ENCODE measurements at places on chromosomes 2 and 18.

GRCh38 chr2:46284260-46284659 lies 12.9 kb upstream of the EPAS1 start:
- no peak for DNase-seq

- no peak for DNase-seq
Measured at GRCh38 chr18:69947361-69948133, at the start of gene CD226. Gene CD226, minus strand, starts transcription at chr18:69947873. Its CDS starts 467 bp downstream, at chr18:69947406.

DNA sequence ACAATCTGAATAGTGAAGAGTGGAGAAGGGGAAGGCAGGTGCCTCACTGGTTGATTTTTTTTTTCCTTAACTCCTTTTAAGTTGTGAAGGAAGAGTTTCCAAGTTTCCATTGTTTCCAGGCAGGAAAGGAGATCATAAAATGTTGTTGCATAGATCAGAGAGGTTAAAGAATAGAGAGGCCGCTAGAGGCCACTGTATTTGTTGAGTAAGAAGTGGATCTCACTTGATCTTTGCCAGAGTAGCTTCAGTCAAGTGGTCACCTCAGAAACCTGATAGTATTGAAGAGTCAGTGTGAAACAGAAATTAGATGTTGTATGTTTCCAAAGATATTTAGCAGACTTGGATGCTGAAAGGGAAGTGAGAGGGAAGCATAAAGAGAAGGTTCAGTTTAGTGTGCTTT lies 17.6 kb downstream of the CTNNA2 start:
- peak; percentile 4 for DNase-seq

DNA sequence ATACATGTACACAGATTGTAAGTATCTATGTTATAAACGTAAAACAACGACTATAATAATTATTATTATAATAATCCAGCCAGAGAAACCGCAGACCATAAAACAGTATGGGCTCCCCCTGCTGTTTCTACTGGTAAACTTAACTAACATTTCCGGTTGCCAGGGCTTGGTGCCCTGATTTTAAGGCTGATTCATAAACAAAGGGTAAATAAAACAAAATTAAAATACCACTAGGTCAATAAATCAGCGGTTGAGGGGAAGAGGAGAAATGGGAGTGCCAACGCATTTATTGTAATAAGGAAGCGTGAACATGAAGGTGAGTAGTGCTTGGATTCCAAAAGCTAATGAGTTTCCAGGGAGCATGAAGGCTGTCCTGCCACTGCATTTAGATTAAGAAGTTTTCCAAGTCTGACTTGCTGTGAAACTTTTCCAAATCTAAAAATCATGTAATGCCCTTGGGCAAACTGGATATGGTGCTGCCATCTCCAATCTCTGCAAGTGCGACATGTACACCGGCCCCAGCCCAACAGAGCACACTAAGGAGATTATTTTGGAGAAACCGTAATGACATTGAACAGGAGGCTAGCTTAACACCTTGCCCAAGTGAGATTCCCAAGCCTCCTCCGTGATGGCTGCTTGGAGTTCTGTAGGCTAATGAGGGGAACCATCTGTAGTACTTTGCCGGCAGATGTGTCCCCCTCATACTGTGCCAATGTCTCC lies 50.7 kb upstream of the HNRNPA3 start:
- peak; percentile 69 for DNase-seq

DNA sequence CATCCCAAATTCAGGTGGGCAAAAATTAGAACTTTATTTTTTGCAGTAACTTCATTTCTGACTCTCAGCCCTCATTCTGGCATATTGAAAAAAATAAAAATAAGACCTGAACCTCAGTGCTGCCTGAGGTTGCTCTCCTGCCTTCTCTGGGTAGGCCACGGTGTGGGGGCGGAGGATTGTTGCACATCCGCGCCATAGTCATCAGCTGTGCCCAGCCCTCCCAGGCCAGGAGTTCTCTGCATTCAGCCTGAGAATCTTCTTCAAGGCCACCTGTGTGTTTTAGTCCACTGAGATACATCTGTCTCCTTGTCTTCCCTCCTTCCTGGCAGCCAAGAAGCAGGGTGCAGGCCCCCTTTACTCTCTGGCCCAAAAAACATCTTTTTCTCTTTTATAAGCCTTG lies 94.7 kb downstream of the ARMC9 start:
- DNase-seq: no peak

DNA sequence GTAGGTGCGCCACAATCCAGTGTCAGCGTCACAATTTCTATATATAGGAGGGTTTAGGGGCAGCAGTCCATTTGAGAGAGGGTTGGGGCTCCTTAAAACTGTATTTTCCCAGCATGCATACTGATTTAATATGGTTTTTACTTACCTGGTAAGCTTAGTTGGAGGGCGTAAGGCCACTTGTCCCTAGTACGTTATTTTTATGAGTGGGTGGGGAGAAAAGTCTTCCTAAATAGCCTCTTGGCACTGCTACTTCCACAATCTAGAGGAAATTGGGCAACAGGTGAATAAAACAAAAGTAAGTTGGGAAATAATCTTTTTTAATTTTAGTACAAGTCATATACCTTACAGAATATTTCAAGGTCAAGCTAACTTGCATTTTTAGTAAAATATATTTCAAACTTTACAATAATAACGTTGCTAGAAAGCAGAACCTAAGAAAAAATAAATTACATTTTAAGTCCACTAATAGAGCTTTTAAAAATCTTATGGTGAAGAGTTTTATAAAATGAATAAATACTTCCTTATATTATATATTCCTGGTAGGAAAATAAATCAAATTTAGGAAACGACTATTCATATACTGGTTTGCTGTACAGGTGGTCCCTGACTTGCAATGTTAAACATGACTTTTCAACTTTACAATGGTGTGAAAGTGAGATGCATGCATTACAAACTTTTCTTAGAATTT lies 20.9 kb downstream of the DHRS9 start:
- no peak for DNase-seq

- DNase-seq: no peak
Measured at GRCh38 chr2:8165550-8165949, 516.3 kb upstream of the ID2 start.

- DNase-seq: no peak
Measured at GRCh38 chr2:218980735-218981389, 4.1 kb downstream of the FEV start.

GRCh38 chr2:120346026-120346666 lies at the start of gene INHBB:
Gene INHBB, plus strand, starts transcription at chr2:120346136. Its CDS starts 53 bp downstream, at chr2:120346189.
- DNase-seq: no peak

- DNase-seq: no peak
Measured at GRCh38 chr2:100544911-100545596, 17.7 kb upstream of the PDCL3 start.

- DNase-seq: no peak
Measured at GRCh38 chr2:86227685-86228084, 28.4 kb downstream of the MRPL35 start.

- no peak for DNase-seq
Measured at GRCh38 chr2:109479804-109480203, 134.0 kb downstream of the SEPTIN10 start.

DNA sequence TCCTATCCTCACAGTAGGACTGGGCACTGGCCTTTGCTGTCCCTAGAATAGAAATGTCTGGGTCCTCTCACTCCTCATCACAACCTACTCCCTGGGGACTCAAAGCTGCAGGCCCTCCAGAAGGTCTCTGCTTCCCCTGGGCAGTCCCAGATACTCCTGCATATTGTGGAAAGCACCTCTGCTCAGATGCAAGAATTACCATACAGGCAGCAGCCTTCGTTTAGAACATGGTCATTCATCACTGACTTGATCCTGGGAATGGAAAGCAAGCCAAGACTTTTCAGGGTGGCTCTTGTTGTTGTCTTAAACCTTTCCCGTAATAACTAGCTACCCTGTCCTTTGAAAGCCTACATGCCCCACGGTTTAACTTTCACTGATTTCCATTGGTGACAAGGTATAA lies 53.1 kb upstream of the NPAS2 start:
- no peak for DNase-seq

GRCh38 chr2:217858519-217859491 lies 144.0 kb downstream of the TNS1 start:
- DNase-seq: no peak
